ENCODE measurements at places on chromosomes 12 and 14.

- no peak for DNase-seq
Observed at GRCh38 chr14:21093018-21093417, 5.4 kb downstream of the ZNF219 start.

DNA sequence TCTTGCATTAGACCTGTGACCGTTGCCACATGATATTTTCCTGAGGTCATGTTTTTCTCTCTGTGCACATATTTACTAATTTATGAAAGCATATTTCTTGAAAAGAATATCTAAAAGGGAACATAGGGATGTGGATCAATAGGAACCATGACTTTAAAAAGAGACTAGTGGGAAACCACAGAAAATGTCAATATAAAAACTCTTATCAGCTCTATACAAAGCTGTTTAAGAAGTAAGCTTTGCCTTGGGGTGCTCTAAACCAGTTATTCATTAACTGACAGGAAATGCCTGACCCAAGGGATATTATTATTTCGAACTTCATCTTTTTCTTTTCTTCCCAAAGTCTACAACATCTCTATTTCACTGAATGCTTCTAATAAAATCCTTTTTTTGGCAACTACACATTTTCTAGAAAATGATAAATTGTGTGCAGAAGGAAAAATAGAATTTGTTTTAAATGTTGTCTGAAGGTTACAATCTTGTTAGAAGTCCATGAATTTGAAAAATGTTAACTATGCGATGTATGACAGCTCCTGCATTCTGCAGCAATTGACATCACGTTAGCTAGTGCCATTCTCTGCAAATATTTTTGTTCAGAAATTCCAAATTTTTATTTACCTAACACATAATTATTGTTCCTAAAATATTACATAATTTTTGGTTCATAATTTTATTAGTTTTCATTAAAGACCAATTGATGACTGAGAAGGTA is 345.0 kb downstream of the SLC16A7 start:
- no peak for DNase-seq

DNA sequence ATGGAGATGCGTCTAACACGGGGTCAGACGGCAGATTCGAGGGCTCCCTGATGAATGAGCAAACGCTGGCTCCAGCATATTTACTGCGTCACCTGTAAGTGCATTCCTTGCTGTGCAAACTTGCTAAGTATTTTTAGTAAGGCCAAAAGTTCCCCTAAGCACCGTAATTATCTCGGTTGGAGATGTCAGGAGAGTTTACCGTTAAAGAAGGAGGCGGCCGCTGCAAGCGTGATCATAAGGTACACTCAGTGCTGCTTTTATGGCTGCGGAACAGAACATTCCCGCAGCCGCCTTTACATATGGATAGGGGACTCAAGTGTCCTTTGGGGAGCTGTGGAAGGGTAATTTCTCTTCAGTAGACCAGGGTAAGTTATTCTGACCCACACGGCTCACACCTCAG is 175.6 kb downstream of the GLT1D1 start:
- DNase-seq = no peak

GRCh38 chr14:67999290-67999689 is 179.7 kb downstream of the RAD51B start:
- no peak for DNase-seq

DNA sequence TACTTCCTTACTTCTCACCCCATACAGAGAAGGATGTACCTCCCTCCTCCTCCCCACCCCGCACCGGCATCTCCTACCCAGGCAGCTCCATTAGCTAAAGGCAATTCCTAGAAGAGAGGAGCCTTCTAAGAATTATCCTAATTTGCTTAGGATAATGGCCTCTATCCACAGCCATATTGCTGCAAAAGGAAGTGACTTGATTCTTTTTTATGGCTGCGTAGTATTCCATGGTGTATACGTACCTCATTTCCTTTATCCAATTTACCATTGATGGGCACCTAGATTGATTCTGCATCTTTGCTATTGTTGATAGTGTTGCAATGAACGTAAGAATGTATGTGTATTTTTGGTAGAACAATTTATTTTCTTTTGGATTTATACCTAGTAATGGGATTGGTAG is 189.7 kb downstream of the PCNX1 start:
- DNase-seq = no peak

All from stimulated activated CD4-positive, alpha-beta T cell treated with anti-CD3 and anti-CD28 coated beads, Interleukin-1b, Interleukin-23, amount 100 ng/mL, for 1 hour (primary cell).